ENCODE measurements at places on chromosomes 7 and 10.

- DNase-seq, result no peak
Observed at GRCh38 chr10:72283131-72283530, 9.4 kb downstream of the DDIT4 start.

DNA sequence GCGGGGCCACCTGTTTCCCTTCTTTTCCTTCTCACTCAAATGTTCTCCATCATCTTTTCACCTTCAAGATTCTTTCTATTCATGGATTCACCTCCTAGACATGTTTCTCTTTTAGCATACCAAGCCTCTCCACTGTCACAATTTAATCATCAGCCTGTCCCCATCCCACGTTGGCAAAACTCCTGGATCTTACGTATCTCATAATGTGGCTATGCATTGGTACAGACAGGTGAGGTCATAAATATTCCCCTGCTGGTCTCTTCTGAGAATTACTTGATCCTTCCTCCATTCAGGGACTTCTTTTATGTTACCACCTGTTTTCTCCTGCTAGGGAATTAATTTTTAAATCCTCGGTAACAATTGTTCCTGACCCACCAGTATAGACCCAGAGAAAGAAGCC is 262.6 kb upstream of the NEBL start:
- no peak for DNase-seq

- DNase-seq, result no peak
Observed at GRCh38 chr7:1457059-1457948, 2.0 kb downstream of the MICALL2 start.

GRCh38 chr7:135074096-135074495 is 73.8 kb upstream of the TMEM140 start:
- no peak for DNase-seq

GRCh38 chr10:72883861-72884260 is 9.7 kb upstream of the OIT3 start:
- no peak for DNase-seq

- DNase-seq, result no peak
Observed at GRCh38 chr10:130802301-130802700, 509.2 kb downstream of the TCERG1L start.

- DNase-seq, result no peak
Observed at GRCh38 chr7:117381362-117381761, 45.9 kb downstream of the ASZ1 start.

DNA sequence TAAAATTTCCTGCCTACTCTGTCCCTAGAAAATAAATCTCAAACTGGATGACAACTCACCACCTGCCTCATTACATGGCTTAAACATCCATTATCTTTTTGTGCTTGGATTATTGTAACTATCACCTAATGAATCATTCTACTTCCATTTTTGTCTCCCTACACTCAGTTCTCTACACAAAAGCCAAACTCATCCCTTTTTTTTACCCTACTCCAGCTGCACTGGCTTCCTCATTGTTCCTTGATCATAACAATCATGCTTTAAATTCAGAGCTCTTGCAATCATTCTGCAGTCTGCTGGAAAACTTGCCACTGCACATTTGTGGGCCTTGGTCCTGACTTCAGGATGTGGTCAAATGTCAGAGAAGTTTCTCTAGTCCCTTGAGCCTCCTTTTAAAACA is 280.0 kb downstream of the DGKB start:
- no peak for DNase-seq

GRCh38 chr7:111092406-111093236 is 1.7 kb downstream of the LRRN3 start:
- DNase-seq, result no peak

DNA sequence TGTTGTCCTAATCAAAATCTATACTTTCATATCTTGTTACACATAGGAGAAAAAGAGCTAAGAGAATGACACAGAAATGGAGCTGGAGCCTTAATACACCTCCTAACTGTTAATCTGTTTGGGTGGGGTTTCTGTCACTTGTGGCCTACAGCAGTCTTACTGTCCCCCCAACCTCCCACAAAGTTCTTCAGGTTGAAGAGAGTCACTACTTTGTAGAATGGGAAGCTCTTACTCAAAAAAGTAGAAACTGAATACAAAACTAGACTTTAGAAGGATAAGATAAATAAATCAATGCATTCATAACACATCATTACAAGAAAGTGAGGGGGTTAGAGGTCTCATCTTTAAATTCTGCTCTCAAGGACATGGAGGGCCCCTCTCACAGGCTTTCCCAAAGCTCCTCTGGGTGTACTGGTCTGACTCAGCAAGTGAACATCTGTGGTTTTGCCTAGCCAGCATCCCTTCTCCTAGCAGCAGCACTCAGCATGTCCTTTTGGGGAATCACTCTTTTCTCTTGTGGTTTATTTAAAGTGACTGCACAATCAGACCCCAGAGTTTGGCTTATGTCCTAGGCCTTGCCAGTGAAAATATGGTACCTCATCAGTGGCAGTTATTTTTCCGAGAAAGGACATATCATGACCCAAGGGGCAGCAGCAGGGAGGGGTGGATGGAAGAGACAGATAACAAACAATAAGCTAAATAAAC is 2.0 kb upstream of the BLVRA start:
- no peak for DNase-seq

DNA sequence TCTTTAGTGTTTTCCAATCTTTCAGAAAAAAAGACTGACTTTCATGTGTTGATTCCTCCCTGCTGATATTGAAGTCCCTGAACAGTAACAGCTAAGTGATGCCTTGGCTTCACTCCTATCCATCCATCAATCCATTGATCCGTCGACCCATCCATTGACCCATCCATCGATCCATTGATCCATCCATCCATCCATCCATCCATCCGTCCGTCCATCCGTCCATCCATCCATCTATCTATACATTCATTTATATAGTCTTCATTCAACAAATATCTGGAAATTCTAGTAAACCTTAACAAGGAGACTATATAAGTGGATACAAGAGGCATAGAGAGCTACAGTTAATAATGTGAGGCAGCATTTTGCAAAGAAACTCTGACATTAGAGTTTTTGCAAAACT is 21.6 kb upstream of the LAMB1 start:
- no peak for DNase-seq

GRCh38 chr10:13684252-13684791 is 97.6 kb downstream of the PRPF18 start:
- no peak for DNase-seq

- no peak for DNase-seq
Observed at GRCh38 chr7:6433784-6434615, 13.8 kb downstream of the DAGLB start.

DNA sequence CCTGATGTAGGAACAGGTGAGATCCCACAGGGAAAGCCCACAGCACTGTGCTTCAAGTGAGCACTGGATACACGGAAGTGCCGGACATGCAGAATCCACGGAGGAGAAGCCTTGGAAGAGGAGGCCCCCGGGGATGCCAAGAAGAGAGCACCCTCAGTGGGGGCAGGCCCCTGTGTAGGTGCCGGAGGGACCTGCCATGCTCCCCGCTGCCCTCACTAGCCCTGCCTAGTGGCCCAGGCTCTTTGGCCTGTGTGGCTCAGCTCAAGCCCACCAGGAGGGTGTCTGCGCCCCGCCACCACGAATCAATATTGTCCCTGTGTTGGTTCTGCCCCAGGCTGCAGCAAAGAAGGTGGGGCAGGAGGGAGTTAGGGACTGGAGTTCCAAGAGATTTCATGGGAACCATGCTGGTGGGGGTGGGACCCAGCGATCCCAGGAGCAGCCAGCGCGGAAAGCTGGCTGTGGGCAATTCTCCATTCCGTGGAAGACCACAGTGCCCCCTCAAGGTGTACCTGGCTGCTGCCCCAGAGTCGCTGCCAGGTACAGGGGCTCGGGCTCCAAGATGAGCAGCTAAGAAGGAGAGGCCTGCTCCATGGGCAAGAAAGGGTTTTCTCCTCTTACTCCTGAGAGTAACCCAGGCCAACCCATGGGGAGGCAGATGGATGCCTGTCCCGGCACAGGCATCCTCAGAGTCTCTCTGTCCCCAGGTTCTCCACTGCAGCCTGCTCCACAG is 34.9 kb upstream of the LEP start:
- no peak for DNase-seq

GRCh38 chr7:139699640-139700504 is 77.9 kb downstream of the HIPK2 start:
- no peak for DNase-seq
